ENCODE measurements at places on chromosomes 7 and 10.
A peak's percentile ranks its signal among the peaks of the same experiment; 100 is the strongest.

DNA sequence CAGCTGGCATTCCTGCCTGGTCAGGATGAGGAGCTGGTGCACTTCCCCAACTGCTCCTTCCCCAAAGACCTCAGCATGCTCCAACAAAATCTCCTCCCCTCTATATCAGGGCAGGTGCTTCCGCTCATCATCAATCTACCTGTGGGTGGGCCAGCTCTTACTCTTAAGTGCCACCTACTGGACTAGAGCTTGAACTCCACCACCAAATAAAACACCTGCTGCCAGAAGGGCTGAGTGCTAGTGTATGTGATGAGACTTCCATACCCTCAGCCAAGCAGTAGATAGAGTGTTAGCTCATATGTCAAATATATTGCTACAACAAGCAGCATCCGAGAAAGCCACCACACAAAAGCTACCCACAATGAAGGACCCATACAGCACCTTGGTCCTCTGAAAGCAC lies 264.3 kb downstream of the RNLS start:
- H3K36me3 ChIP-seq = no peaks in the 10 kb centered on the region
- H3K4me1 ChIP-seq = no peaks in the 10 kb centered on the region
- no peak overlapping the region for H3K27ac ChIP-seq
- no peak overlapping the region for H3K4me3 ChIP-seq
- peak; percentile 2 for DNase-seq
- no peaks in the 10 kb centered on the region for H3K27me3 ChIP-seq

GRCh38 chr7:105352018-105352612 lies 36.6 kb downstream of the SRPK2 start:
- H3K27ac ChIP-seq = peak overlapping the region; percentile 64
- H3K4me3 ChIP-seq = no peak overlapping the region
- H3K4me1 ChIP-seq = peaks cover 20% of the 10 kb centered on the region
- no peaks in the 10 kb centered on the region for H3K36me3 ChIP-seq
- DNase-seq = peak; percentile 99

- no peak overlapping the region for H3K4me3 ChIP-seq
- no peak overlapping the region for H3K27ac ChIP-seq
- no peaks in the 10 kb centered on the region for H3K36me3 ChIP-seq
- H3K4me1 ChIP-seq = no peaks in the 10 kb centered on the region
- DNase-seq = no peak
- H3K27me3 ChIP-seq = no peaks in the 10 kb centered on the region
Measured at GRCh38 chr7:25353196-25353595, 124.9 kb upstream of the NPVF start.

DNA sequence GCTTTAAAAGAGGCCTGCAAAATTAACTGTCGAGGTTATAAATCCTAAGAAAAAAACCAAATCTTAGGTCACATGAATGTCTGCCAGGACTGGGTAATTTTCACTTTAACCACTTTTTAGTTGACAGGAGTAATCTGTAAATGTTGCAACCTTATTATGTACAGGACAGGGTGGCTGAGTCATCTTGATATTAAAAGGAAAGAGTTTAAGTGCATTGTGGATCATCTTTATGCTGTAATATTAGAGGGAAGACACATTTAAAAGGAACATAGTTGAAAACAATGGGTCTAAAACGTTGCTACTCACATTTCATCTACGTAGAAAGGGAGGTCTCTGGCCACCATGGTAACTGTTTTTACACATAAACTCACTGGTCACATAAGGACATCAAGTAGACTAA lies 115.5 kb downstream of the LSMEM1 start:
- no peaks in the 10 kb centered on the region for H3K4me1 ChIP-seq
- peak; percentile 37 for DNase-seq
- H3K36me3 ChIP-seq = no peaks in the 10 kb centered on the region
- no peak overlapping the region for H3K4me3 ChIP-seq
- H3K27me3 ChIP-seq = no peaks in the 10 kb centered on the region

- no peaks in the 10 kb centered on the region for H3K4me1 ChIP-seq
- H3K4me3 ChIP-seq = no peak overlapping the region
- no peaks in the 10 kb centered on the region for H3K36me3 ChIP-seq
- no peaks in the 10 kb centered on the region for H3K27me3 ChIP-seq
- no peak for DNase-seq
Measured at GRCh38 chr7:1806354-1806753, 136.3 kb downstream of the ELFN1 start.

DNA sequence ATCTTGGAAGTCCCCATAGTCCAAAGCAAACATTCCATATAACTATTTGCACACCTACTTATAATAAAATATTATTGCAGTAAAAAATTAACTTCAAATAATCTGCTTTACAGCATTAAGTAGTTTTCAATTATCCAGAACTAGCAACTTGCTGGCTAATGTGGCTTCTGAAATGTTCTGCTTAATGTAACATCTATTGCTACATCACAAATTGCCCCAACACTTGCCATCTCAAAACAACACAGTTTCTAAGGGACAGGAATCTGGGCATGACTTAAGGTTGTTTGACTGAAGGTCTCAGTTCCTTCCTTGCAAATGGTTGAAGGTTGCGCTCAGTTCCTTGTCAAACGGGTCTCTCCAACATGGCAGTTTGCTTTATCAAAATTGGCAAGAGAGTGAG lies 378.5 kb upstream of the SEMA3C start:
- H3K36me3 ChIP-seq = no peaks in the 10 kb centered on the region
- H3K27me3 ChIP-seq = no peaks in the 10 kb centered on the region
- peaks cover 11% of the 10 kb centered on the region for H3K4me1 ChIP-seq

GRCh38 chr7:106515321-106515720 lies 145.6 kb downstream of the CCDC71L start:
- DNase-seq = no peak
- no peak overlapping the region for H3K27ac ChIP-seq
- H3K36me3 ChIP-seq = no peaks in the 10 kb centered on the region
- no peak overlapping the region for H3K4me3 ChIP-seq
- peaks cover 2% of the 10 kb centered on the region for H3K27me3 ChIP-seq
- H3K4me1 ChIP-seq = no peaks in the 10 kb centered on the region

DNA sequence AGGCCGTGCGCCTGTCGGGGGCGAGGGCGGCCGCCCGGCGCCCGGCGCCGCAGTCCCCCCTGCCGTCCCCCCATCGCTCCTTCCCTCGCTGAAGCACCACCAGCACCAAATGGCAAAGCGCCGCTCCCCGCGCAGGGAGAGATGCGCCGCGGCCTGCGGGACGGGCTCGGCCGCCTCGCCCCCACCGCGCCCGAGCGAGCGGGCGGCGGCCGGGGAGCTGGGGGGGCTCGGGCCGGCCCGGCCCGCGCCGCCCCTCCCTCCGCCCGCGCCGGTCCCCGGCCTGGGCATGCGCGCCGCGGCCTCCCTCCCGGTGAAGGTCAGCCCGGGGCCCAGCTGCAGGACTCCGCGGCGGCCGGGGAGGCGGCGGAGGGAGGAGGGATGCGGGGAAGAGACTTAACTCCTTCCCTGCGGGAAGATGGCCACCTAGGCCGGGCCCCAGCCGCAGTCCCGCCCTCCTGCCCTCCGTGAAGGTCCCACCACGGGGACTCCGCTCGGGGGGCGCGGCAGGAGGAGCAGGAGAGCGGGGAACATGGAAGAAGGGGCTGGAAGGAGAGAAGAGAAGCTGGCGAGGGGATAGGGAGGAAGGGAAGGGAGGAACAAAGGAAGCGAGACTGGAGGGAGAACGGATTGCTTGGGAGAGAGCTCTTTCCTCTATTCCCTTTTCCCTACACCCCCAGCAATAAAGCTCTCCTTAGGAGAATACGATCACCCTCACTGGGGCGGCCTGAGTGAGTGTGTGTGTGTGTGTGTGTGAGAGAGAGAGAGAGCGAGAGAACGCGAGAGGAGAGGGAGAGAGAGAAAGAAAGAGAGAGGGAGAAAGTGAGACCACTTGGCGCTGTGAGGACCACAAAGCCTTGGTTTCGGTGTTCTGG lies 3.4 kb upstream of the SMARCD3 start:
- H3K27ac ChIP-seq = peak overlapping the region; percentile 88
- peaks cover 25% of the 10 kb centered on the region for H3K4me1 ChIP-seq
- peak; percentile 82 for DNase-seq
- no peaks in the 10 kb centered on the region for H3K36me3 ChIP-seq
- peaks cover 7% of the 10 kb centered on the region for H3K27me3 ChIP-seq

DNA sequence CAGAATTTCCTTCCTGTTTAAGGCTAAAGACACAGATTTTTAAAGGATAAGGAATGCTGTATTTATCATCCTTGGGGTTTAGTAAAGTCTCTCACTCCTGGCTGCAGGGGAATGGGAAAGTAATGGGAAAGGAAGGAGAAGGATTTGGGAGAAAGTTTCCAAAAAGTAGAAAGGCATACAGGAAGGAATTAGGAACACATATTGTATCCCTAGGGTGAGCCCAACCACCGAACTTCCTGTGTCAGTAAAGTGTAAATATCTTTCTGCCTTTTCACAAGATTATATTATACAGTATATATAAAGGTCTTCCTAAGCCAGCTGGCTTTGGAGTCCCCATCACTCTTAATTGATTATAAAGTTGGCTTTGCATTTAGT lies 12.0 kb upstream of the UBE2D1 start:
- no peaks in the 10 kb centered on the region for H3K36me3 ChIP-seq
- no peaks in the 10 kb centered on the region for H3K4me1 ChIP-seq
- no peak overlapping the region for H3K4me3 ChIP-seq

GRCh38 chr7:13217768-13218167 lies 530.3 kb downstream of the ARL4A start:
- peak; percentile 66 for DNase-seq
- no peaks in the 10 kb centered on the region for H3K4me1 ChIP-seq
- no peaks in the 10 kb centered on the region for H3K36me3 ChIP-seq
- H3K4me3 ChIP-seq = no peak overlapping the region
- H3K27ac ChIP-seq = no peak overlapping the region
- H3K27me3 ChIP-seq = no peaks in the 10 kb centered on the region

All from fibroblast of lung (primary cell).